ENCODE measurements at places on chromosomes 11 and 22. TPM values are rescaled to one million over a fixed set of nuclear protein-coding genes. Genes with fewer than 3 reads are reported as not detected.
A peak's percentile ranks its signal among the peaks of the same experiment; 100 is the strongest.

- DNase-seq, result no peak
- H3K4me1 ChIP-seq, result peaks cover 3% of the 10 kb centered on the region
- no peaks in the 10 kb centered on the region for H3K36me3 ChIP-seq
- no peaks in the 10 kb centered on the region for H3K27me3 ChIP-seq
- peak overlapping the region; percentile 99 for H3K4me3 ChIP-seq
These were observed 443 bp upstream of the CELF1 start for GRCh38 chr11:47553406-47553743.

DNA sequence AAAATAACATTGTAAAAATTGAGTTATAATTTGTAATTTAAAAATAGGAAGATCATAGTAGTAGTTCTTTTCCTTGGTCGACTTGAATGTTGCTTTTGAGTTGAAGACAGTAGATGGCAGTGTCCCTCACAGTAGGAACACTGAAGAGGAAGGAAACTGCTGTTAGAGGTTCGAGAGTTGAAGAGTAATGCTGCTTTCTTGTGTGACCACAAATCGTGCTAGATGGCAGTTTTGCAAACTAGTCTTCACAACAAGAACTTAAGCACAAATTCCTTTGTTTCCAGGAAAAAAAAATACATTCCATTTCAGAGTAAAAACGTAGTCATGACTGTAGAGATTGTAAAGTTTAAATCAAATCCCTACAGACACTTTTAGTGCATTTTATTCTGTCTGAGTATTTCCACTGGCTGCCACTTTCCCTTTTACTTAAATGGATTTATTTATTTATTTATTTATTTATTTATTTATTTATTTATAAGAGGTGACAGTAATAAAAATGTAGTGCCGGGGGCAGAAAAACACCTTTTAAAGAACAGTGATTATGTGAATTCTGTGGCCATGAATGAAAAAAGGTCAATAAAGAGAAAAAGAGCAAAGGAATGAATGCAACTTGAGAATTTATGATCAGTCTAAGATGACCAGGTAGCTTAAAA lies 54.6 kb downstream of the SPECC1L start:
- no peak overlapping the region for H3K4me3 ChIP-seq
- peaks cover 34% of the 10 kb centered on the region for H3K36me3 ChIP-seq
- no peak overlapping the region for H3K27ac ChIP-seq

DNA sequence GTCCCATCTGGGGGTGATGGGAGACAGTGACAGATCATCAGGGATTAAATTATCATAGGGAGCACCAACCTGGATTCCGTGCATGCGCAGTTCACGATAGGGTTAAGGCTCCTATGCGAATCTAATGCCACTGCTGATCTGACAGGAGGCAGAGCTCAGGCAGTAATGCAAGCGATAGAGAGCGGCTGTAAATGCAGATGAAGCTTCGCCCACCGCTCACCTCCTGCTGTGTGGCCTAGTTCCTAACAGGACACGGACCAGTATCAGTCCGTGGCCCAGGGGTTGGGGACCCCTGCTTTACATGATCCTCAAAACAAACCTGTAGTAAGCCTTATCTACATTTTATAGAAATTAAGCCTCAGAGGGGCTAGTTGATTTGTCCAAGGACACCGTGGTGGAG lies 94.3 kb downstream of the TTC28 start:
- no peak for DNase-seq
- no peaks in the 10 kb centered on the region for H3K27me3 ChIP-seq
- H3K4me1 ChIP-seq, result 0 out of 2 replicates have a peak, but pooled peaks cover 2% of the 10 kb centered on the region
- no peaks in the 10 kb centered on the region for H3K36me3 ChIP-seq

DNA sequence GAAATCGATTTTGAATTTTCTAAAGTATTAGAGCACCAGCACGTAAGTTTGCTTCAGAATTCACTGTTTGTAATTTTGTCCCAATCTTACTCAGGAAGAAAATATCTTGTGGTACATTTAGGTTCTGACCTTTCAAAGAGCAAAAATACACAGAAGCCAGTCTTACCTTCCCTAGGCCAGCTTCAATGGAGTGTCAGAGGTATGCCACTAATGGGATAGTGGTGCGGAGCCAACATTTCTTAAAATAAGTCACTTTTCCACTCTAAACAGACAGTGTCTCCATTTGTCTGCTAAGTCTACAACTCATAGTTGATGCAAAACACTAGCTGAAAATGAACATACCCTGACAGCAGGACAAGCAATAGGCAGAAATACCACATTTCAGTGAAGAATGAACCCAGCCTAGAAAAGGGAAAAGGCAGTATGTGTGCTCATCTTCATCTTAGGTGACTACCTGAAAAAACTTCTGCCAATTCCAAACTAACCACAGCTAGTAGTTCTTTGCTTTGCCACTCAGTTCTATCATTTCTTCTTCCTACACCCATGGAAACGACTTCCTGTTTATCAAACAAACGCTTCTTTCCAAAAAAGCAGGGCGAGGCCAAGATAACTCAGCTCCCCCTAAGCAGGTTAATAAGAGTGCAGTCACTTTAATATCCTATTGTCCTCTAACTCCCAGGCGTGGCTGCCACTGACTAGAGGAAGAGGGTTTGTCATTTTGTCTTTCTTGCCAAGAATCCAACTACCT lies 94.0 kb upstream of the APOA1 start:
- no peaks in the 10 kb centered on the region for H3K27me3 ChIP-seq
- peak; percentile 53 for DNase-seq
- H3K36me3 ChIP-seq, result no peaks in the 10 kb centered on the region
- H3K4me1 ChIP-seq, result peaks cover 14% of the 10 kb centered on the region
- no peak overlapping the region for H3K27ac ChIP-seq

DNA sequence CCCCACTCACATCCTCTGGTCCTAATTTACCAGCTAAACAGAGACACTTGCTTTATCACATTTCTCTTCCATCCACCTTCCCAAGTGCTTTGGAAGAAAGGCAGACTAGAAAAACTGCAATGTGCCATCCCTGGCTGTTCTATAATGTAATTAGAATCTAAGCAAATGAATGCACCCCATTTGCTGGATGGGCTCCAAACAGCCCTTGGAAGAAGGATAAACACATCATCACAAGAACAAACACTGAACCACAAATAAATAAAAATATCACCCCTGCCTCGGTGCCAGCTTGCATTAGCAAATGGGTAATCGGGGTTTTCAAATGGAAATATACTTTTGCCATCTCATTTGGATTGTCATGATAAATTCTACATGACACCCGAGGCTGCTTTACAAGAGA lies 296.6 kb upstream of the ISX start:
- no peaks in the 10 kb centered on the region for H3K27me3 ChIP-seq
- H3K36me3 ChIP-seq, result no peaks in the 10 kb centered on the region
- H3K4me3 ChIP-seq, result no peak overlapping the region

OR51E2 gene
- total RNA-seq, result 0.72 TPM

SEC14L3 gene
- not detected for total RNA-seq

CD59 gene
- 765 TPM for total RNA-seq

- H3K4me1 ChIP-seq, result peaks cover 33% of the 10 kb centered on the region
- no peaks in the 10 kb centered on the region for H3K36me3 ChIP-seq
- no peak overlapping the region for H3K4me3 ChIP-seq
- peak; percentile 24 for DNase-seq
- H3K27ac ChIP-seq, result peak overlapping the region; percentile 53
These were observed 45.3 kb upstream of the SHISAL1 start for GRCh38 chr22:44357966-44358465.

DNA sequence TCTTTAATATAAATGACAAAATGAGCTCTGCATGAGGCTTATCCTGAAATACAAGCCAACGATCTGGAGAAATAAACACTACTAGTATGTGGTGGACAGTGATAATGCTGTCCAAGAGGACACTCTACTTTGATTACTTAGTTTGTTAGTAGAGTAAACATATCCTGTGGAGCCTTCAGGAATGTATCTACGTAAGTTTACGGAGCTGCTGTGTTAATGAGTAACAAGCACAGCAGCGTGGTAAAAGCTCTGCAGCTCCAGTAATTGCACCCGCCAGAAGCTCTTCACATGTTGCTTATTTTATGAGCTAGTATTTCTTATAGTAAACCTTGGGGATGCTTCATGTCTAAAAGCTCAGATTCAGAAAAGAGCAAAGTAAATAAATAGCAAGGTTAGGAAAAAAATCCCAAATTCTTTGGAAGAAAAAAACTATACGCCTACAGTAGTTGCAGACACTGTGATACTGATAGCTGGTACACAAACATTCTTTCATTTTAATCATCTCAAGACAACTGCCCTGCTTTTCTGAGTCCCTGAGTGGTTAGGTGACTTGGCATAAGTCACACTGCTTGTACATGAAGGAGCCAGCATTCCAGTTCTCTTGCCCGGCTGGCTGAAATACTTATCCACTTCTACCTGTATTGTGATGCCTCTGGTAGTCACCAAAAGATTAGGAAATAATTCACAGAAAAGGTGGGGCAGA lies 32.7 kb upstream of the CCDC34 start:
- H3K27ac ChIP-seq, result peak overlapping the region; percentile 50
- peak; percentile 76 for DNase-seq
- H3K36me3 ChIP-seq, result no peaks in the 10 kb centered on the region
- H3K4me1 ChIP-seq, result peaks cover 16% of the 10 kb centered on the region
- H3K27me3 ChIP-seq, result no peaks in the 10 kb centered on the region

MIAT gene
- total RNA-seq, result 0.54 TPM

GRCh38 chr22:33018232-33018864 lies 39.8 kb downstream of the SYN3 start:
- no peak overlapping the region for H3K4me3 ChIP-seq
- H3K4me1 ChIP-seq, result no peaks in the 10 kb centered on the region
- no peaks in the 10 kb centered on the region for H3K36me3 ChIP-seq

APOBEC3G gene
- total RNA-seq, result 6.7 TPM

GRCh38 chr11:2156416-2157182 lies 4.4 kb downstream of the INS start:
- peaks cover 2% of the 10 kb centered on the region for H3K27me3 ChIP-seq
- H3K4me3 ChIP-seq, result no peak overlapping the region
- H3K27ac ChIP-seq, result no peak overlapping the region
- no peaks in the 10 kb centered on the region for H3K4me1 ChIP-seq

TRIM51 gene
- total RNA-seq, result not detected

Measured in IMR-90 (cell line).